Activated T-helper 2 cell treated with anti-CD3 and anti-CD28 coated beads, Interferon-gamma antibody, Interleukin-2, Interleukin-4, amounts not matched to agents 10 μg/mL and 5 μg/mL and 100 μg/mL, durations not matched to agents 14 hours and 24 hours and 36 hours (primary cell): ENCODE measurements at places on chromosomes 6 and 20.

DNA sequence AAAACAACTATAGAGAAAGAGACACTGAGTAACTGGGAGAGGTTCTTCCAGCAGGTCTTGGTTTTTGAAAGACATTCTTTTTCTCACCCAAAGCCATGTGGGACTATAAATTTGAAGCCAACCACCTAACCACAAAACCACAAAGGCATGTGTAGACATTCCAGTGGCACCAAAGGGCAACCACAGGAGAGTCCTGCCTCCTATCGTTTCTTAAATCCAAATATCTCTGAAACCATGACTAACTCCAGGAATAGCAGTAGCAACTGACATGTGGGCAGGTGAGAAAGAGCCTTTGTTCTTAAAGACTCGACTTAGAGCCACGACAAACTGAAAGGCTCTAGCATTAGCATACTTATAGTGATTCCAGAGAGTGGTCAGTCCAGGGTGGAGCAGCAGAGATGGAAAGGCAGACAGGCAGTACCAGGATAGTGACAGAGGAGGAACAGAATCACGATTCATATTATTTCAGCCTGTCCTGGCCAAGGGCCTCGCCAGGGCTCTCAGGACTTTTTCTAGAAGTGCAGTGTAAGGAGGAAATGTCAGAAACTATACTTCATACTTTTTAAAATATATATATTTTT lies 9.4 kb upstream of the COL9A1 start:
- DNase-seq, result no peak

DNA sequence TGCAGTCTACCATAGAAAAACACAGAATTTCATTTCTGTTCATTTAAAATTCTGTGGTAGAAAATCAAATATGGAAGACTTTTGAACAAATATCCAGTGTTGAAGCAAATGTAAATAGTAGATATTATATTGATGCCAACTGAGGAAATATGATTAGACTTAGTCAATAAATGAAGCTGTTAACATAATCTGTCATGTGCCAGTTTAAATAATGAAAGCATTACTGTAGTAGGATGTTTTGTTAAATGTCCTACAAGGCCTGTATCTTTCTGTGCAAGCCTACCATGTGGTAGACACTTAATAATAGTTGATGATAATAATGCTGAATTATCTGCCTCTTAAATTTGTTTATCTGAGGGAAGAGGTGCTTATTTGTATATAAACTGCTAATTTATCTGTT lies 55.9 kb downstream of the CBFA2T2 start:
- DNase-seq, result no peak

- DNase-seq, result no peak
These were observed 26.4 kb downstream of the KCTD20 start for GRCh38 chr6:36469148-36469661.

GRCh38 chr6:20846602-20847028 lies 312.4 kb downstream of the CDKAL1 start:
- no peak for DNase-seq

GRCh38 chr20:38534756-38535155 lies 46.2 kb upstream of the ADIG start:
- DNase-seq, result no peak

GRCh38 chr6:138349891-138350290 lies 27.8 kb upstream of the SMIM28 start:
- no peak for DNase-seq

DNA sequence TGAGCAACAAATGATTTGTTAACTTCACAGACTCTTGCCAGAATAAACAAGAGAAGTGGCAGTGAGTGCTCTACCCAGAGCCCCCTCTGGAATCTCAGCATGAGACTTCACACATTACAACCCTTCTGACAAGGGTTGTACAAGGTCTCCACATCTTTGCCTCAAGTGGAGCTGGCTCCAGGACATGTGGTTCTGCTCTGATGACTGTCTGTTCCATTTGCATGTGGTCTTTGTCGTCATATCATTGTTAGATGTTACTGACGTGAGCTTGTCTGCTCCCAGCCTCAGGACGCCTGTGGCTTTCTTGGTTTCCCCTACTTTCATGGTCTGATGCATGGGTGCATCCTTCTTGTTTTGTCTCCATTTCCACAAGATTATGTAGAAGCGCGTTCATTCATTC lies 115.0 kb downstream of the SLC24A3 start:
- DNase-seq, result no peak

- DNase-seq, result no peak
These were observed 23.4 kb upstream of the GSTA4 start for GRCh38 chr6:53018446-53018845.

DNA sequence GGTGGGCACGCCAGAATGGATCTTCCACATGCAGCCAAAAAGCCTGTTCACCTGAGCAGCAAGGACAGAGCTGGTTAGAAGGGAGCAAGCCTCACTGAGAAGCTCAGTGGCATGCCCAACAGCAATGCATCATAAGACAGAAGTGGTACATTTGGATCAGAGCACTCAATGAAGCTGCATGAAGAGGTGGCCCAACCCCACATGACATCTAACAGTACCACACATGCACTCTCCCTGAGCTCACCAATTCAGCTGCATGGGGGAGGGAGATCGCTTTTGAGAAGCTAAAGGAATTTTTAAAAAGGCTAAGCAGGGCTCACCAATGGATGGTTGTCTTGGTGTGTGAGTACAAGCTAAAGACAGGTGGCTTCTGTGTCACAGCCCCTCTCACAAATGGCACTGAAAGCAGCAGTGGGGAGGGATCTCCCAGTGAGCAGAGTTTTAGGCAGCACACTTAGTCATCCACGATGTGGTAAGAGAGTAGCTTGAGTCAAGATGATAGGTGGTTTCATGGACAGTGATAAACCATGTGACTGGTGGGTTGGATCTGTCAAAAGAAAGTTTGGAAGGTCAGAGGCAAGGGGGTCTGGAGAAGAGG lies 166.6 kb upstream of the TAB2 start:
- no peak for DNase-seq

GRCh38 chr6:158803733-158804143 lies 15.4 kb downstream of the EZR start:
- peak; percentile 41 for DNase-seq

GRCh38 chr20:59994697-59995122 lies 36.5 kb downstream of the CDH26 start:
- DNase-seq, result no peak

GRCh38 chr6:169656546-169657283 lies 45.1 kb downstream of the WDR27 start:
- no peak for DNase-seq

DNA sequence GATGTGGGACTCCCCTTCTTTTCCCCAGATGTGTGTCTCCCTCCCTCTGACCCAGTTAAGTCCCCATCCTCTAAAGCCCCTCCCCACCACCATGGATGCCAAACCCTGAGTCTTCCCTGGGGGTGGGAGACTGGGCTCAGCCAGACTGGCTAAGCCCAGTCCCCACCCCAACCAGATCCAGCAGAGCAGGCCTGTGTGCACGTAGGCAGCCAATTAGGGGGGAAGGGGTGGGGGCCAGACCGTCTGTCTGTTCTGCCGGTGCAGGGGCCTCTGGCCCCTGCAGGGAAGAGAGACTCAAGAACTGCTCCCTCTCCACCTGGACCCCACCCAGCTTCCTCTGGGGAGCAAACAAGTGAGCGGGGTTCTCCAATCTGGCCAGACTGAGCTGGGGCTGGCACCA lies 605 bp downstream of the COX4I2 start:
- DNase-seq, result no peak

DNA sequence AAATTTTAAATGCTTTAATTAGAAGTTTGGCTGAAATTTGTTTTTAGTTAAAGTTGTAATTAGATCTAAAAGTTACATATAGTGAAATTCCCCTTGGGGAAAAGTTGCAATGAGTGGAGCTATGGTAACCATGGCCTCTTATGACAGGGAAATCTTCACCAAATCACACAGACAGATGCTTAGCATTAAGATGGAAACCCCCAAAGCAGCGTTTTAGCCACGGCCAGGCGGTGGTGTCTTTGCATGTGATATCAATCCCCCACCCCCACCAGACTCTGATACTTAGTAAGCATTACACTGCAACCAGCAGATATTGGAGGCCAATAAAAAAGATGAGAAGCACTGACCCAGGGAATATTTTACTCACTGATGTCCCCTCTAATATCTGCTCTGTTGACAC lies 75.7 kb downstream of the REPS1 start:
- DNase-seq, result no peak

GRCh38 chr20:32435449-32436107 lies 77.4 kb downstream of the ASXL1 start:
- DNase-seq, result no peak

GRCh38 chr20:6802227-6802626 lies 34.7 kb downstream of the BMP2 start:
- DNase-seq, result no peak

DNA sequence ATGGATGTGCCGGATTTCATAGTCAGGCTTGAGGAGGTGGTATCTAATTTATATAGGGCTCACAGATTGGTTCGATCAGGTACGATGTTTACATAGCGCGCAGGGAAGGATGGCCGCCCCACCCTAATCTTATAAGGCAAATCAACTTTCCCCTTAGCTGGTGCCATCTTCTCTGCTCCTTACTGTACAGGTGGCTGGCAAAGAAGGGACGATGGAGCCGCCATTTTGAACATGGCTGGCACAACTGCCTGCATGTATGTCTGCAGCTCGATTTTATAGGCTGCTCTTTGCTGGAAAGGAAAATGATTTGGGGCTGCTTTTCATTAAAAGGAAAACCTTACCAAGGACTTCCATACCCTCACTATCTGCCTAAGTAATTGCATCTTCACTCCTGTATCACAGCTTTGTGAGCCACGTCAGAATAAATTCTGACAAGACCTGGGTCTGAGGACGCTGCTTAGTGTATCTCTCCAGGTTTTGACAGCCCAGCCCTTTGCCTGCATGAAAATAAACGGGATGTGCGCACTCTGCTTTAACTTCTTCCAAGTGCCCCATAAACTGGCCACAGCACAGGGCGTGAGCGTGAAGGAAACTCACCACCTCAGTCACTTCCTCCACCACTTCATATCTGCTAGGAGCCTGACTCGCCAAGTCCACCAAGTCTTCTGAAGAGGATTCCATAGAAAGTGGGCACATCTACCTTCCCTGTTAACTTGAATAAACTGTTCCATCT lies 109.4 kb upstream of the ARMC2 start:
- no peak for DNase-seq

DNA sequence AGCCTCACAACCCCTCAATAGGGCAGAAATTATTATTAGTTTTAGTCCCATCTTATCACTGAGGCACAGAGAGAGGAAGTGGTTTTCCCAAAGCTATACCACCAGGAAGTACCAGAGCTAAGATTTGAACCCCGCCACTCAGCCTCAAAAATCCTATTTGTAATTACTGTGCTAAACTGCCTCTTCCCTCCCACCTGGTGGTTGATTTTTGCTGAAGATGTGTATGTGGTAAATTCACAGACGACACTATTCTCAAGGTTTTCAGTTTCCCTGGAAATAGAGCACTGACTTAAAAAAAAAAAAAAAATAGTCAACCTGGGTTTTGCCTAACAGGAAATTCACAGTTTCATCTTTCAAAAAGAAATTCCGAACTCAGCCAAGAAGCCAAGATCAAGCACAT lies 57.9 kb downstream of the TSHZ2 start:
- DNase-seq, result no peak

DNA sequence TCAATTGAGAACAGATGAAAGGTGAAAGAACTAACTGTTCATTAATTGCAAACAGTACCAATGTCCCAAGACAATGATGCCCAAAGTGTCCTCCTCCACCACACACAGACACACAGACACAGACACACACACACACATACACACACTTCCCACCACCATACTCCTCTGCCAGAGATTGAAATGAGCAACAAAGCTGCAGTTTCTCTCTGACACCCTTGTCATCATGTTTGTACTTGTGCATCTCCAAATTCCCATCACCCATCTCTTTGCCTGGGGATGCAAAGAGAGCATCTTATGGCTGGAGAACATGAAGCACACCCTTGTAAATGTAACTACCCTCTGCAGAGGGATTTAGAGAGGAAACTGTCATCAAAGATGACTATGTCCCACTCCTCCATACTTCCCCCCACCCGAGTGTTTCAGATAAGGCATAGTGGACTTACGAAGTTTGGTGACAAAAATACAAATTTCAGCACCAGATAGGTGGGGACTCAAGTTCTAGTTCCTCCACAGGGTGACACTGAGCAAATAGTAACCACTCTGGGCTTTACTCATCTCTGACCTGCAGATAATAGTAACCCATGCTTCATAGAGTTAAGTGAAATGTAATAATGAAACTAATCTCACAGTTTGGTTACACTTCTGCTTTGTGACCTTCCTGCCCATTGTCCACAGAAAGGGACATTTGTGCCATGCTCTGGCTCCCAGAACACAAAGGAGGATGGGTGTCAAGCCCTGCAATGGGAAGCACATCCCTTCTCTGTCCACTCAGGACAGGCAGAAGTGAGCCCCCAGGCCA lies 8.7 kb downstream of the MAFB start:
- DNase-seq, result no peak

GRCh38 chr6:170174771-170175643 lies 115.9 kb downstream of the DLL1 start:
- peak; percentile 5 for DNase-seq

DNA sequence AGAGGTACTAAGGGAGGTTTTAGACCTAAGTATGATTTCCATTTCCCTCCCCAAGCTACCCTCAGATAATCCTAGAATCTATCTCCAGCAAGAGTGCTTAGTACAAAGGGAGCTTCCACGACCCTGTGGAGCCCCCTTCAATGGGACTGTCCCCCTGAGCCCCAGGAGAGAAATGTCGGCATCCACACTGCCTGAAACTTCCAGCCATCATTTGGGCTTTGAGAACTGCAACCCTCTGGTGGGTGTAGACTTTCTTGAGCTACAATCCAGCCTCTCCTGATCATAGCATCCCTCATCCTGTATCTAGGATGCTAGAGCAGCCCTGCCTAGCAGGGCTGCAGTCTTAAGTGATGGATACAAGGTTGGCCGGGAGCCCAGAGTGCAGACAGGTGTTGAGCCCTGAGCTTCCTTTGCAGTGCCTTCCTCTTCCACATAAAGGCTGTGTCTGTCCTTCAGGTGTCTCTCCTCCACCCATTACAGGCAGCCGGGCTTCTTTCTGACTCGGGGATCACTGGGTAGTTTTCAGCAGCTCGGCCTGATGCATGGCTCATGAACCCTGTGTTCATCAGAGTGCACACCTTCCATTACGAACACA lies 424.5 kb downstream of the PREX1 start:
- DNase-seq, result no peak

DNA sequence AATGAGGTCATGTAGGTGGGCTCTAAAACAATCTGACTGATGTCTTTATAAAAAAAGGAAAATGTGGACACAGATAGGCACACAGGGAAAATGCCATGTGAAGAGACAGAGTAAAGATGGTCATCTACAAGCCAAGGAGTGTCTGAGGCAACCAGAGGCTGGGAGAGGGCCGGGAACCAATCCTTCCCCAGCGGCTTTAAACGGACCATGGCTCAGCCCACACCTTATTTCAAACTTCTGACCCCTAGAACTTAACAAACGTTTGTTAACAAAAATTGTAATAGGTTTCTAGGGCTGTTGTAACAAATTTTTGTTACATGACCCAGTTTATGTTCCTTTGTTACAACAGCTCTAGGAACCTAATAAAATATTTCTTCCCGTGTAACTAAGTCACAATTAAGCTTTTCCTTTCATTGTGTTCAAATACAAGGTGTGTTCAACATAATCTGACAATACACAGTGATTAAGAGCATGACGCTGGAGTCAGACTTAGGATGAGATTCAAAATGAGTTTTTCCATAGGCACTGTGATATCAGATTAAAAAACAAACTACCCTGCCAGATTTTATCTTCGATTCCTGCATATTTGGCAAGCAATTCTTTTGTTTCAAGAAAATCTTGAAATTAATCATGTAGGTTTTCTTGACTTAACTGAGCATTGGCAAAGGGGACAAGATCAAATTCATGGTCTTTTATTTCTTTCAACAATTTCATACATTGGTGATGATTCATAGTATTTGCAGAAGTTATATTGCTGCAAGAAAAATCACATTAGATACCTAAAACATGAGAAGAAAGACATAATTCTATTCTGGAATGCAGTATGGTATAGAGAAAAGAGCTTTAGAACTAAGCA lies 169.5 kb upstream of the RIPOR2 start:
- DNase-seq, result no peak
